NCI-H510A (cell line): ENCODE measurements at places on chromosomes 7 and 10.

DNA sequence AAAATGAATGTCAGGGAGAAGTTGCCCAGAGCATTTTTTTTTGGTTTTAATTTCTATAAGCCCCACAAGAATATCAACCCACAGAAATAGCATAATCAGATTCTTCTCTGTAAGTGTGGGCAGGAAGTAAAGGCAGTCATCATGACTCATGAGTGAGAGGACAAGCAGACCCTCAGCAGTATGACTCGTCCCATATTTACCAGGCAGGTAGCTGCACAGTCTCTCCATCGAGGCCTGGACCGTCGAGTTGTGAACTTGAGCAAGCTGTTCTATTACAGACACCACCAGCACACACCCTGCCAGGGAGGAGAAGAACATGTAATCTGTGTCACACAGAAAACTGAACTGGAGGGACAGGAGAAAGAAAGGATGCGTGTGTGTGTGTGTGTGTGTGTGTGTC lies 37.8 kb downstream of the AOAH start:
- no peak for DNase-seq

- DNase-seq: peak; percentile 89
Observed at GRCh38 chr10:130138479-130138866, 2.3 kb downstream of the GLRX3 start.

- no peak for DNase-seq
Observed at GRCh38 chr7:1553512-1554210, 2.3 kb downstream of the TMEM184A start.

DNA sequence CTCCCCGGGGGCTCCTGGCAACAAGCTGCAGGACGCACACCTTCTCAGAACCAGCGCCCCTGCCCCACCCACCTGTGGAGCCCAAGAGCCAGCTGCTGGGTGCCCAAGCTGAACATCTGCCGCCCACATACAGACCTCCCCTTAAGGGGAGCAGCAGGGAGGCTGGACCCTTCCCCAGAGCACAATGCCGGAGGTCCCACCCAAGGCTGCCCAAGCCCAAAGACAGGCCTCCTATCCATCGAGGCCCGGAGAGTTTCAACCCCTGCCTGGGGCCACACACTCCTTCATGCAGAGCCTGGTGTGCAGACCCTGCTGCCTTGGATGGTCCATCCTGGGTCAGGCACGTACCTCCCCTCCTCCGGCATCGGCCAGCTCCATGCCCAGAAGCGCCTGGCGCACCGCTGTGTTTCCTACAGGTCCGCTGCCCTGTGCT lies 48.7 kb downstream of the VIPR2 start:
- DNase-seq: no peak

- no peak for DNase-seq
Observed at GRCh38 chr10:85151506-85151905, 823.1 kb downstream of the CCSER2 start.

GRCh38 chr7:147952918-147953317 lies 637.6 kb upstream of the C7orf33 start:
- DNase-seq: no peak

DNA sequence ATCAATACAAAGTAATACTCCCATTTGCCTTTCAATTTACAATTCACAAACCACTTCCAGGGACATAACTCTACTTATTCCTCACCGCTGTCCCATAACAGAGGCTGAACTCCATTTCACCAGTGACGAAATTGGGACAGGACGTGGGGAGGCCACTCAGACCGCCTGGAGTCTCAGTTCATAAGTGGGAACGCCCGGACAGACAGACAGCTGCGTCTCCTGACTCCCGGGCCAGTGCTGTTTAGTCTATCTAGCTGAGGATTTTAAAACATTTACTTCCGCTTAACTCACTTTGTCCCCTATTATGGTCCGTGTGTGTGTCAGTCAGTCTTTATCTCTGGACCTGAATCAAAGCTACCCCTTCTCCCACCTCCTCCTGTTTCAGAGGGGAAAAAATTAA lies 67.4 kb upstream of the ZNF438 start:
- no peak for DNase-seq

GRCh38 chr10:101043363-101043707 lies 12.3 kb downstream of the SFXN3 start:
- DNase-seq: no peak

DNA sequence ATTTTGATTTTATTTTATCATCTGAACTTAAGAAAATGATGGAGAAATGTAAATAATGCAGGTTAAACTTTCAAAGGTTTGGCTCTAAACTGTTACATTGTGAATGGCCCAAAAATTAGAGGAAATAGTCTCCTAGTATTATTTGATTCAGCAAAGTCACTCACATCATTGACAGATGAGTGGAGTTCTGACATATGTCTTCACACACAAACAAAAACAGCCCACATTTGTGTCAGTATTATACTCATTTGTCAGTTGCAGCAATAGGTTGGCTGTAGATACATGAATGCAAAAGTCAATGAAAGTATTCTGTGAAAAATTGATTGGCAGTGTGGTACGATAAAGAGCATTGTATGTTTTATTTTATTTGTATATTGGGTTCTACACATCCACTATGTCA lies 108.8 kb upstream of the BMPER start:
- no peak for DNase-seq

- peak; percentile 36 for DNase-seq
Observed at GRCh38 chr7:143263266-143264195, at the start of gene GSTK1. GSTK1 (plus strand) TSS chr7:143263441; CDS start chr7:143263514, 73 bp downstream.

DNA sequence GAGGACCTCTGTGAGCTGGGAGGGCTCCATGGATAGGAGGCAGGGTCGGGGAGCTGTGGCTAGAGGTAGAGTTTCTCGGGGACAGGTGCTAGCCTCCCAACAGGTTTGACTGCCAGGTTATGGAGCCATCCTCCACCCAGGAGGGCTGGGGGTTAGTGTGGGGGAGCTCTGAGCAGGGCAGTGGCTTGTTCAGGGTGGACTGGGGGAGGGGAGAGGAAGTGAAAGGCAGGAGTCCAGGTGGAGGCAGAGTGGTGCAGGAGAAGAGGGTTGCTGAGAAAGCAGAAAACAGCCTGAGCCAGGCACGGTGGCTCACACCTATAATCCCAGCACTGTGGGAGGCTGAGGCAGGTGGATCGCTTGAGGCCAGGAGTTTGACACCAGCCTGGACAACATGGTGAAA lies 40.5 kb upstream of the HSPB1 start:
- no peak for DNase-seq

GRCh38 chr7:47734287-47734948 lies 152.5 kb upstream of the TNS3 start:
- DNase-seq: no peak

- DNase-seq: no peak
Observed at GRCh38 chr7:131950758-131951157, 394.3 kb upstream of the PODXL start.

DNA sequence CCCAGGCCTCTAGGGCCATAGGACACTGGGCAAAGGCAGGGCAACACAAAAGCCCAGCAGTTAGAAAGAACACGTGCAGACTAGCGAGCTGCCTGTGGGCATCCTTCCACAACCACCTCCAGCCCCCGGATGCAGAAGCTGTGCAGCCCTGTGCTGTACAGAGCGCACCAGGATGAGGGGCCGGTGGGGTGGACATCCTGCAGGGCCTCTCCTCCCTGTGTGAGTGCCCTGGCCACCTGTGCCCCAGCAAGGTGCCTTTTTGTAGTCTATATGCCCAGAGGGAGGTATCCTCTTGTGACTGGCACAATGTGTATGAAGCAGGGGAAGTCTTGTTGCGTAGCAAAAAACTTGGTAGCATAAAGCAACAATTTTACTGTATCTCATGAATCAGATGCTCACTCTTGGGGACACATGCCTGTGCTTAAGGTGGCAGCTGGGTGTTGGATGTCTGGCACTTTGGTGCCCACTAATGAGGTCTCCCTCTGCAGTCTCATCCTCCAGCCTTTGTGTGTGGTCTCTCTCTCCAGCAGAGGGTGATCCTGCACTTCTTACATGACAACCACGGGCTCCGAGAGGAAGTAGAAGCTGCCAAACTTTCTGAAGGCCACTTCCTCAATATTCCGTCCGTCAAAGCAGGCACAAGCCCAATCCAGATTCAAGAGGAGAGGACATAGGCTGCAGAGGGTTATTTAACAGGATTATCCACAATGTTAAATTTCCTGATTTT lies 8.7 kb downstream of the NCAPG2 start:
- DNase-seq: no peak

DNA sequence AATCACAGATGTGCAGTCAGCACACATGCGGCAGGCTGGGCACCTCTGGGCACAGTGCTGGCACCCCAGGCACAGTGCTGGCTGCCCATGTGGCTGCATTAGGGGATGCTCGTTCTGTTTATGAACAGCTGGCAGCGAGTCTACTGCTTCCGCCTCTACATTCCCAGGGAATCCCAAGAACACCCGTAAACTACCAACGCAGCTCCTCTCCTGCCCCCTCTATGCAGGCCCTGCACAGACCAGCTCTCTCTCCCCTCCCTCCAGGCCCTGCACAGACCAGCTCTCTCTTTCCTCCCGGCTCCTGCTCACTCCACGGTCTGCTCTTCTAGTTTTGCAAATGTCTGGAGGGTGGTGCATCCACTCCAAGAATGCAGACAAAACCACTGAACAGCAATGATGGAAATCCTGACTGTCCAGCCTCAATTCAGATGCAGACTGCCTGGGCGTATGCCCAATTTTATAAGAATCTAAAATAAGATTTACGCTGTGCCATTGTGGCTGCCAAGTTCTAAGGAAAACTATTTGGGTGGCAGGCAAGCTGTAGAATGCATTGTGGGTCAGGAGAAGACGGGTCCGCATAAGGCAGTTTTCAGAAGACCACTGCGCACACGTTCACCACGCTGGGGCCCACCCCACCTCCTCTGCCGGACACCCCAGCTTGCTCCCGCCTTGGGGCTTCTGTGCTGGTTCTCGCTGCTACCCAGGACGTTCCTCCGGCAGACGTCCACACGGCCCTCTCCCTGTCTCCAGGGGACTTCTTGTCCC lies 234.6 kb downstream of the ZMYND11 start:
- DNase-seq: no peak

DNA sequence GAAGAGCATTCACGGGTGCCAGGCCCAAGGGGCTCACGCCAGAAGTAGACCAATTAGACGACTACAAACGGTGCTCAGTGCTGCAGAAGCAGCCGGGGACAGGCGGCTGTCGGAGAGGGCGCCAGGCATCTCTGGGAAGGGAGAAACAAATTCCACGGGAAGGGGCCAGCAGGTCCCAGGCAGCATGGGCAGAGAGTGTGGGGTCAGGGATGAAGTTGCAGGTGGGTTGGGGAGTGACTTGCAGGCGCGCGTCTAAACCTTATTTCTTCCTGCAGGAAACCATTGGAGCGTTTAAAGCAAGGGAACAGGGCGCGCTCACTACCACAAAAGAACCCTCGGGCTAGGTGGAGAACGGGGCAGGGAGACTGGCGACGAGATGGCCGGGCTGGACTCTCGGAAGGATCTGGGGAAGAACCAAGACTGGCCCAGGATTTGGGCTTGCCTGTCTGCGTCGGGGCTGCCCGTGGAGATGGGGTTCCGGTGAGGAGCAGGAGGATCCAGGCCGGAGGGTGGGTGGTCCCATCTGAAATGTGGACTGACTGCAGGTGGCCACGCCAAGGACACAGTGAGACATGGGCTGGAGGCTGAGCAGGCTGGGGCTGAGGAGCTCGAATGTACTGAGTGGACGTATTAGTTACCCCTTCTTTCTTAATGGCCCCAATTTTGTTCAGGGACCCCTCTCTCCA lies 116.3 kb upstream of the DIP2C start:
- no peak for DNase-seq

DNA sequence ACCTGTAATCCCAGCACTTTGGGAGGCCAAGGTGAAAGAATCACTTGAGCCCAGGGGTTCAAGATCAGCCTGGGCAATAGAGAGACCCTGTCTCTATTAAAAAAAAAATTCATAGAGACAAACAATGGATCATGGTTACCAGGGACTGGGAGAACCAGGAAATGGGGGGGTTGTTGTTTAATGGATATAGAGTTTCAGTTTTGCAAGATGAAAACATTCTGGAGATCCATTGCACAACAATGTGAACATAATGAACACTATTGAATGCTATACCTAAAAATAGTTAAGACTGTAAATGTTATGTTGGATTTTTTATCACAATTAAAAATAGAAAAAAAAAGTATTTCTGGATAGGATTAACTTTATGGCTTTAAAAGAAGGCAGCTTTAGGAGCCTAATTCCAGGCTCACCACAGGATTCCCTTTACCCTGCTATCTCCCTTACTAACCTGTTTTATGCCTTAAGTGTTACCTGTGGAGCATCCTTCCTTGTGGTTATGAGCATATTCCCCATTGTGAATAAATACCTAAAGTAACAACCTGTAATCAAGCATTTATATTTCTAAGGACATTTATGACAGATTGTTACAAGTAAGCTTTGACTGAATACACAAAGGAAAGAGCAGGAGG lies 45.1 kb upstream of the SGCE start:
- DNase-seq: no peak

- no peak for DNase-seq
Observed at GRCh38 chr7:22083704-22084240, 138.1 kb upstream of the CDCA7L start.

GRCh38 chr7:106952658-106953231 lies 87.7 kb downstream of the PIK3CG start:
- DNase-seq: no peak

DNA sequence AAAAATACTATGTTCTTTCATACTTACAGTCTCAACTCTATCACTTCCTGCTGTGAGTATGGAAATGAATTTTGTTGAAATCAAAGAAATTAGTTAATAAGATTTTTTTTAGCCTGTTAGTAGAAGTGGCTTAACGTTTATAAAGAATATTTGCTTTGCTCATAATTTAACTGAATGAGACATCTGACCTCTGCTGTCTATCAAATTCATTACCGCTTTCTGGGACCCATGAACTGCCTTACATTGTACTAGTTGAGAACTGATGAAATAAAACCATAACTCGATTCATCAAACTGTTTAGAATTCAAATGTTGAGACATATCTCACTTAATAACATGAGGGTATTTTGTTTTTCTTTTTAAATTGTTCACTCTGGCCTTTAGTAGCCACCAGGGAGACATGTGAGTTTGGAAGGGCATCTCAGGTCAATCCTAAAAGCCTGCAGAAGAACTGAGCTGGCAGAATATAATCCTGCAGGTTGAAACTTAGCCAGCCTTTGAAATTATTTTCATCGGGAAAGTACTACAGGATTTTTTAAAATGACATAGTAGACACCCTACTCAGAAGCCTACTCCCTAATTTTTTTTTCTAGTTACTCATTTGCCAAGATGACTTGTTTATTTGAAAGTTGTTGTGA lies 78.7 kb downstream of the KIAA1217 start:
- no peak for DNase-seq

GRCh38 chr10:75919913-75920312 lies 488.5 kb downstream of the LRMDA start:
- DNase-seq: no peak

GRCh38 chr10:132297526-132297925 lies 10.2 kb downstream of the STK32C start:
- no peak for DNase-seq
